ENCODE measurements at places on chromosomes 13 and 19.

GRCh38 chr19:41821003-41821735, 23.3 kb downstream of the LYPD4 start:
- peak; percentile 54 for DNase-seq

- DNase-seq, result no peak
These were observed 1253.2 kb upstream of the PRR20A start for GRCh38 chr13:55887561-55887960.

DNA sequence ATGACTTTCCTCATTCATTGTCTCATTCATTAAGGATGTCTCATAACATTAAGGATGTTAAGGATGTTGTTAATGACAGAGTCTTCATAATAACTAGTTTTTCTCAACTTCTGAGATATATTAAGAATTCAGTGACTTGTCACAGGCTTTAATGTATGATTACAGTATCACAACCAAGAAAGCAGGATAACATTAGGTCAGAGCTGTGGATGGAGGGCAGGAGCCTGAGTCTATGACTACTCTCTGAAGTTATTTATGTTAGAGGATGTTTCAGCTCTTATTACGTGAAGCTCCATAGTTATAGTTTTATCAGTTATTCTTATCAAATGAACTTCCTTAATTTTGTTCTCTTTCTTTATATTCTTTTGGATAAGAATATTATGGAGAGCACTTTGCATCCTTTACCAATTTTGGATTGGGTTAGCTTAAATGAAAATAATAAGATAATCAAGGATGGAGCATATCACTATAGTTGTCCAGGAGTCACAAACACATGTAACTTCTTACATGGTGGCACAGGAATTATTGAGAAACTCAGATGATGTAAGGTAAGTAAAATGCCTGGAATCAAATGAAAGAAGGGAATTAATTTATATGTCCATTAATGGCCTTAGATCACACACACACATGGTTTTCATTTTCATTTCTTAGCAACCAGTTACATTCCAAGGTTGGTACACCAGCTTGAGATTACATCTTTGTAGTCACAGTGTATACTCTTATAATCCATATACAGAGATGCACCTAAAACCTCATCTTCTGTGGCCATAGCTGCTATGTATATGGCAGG, 57.0 kb downstream of the SLC10A2 start:
- DNase-seq, result no peak

GRCh38 chr13:79528356-79528755, 47.4 kb downstream of the NDFIP2 start:
- DNase-seq, result no peak

All from GM19239 (cell line).